ENCODE measurements at places on chromosomes 12 and 14.

DNA sequence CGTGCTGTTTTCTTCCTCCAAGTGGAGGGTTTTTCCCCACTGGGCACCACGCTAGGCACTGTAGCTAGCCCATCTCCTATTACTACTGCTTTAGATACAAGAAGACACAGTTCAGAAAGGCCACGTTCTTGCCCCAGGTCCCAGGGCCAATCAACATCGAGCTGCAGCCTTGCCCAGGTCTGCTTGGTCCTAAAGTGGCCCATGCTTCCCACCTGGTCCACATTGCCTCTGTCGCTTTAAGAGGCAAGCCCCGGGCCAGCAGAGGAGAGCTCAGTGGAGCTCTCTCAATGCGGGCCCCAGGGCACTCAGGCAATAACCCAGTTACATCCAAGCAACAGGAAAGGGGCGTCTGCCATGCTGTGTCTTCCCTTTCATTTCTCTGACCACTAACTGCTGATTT, 148.1 kb downstream of the CALM1 start:
- DNase-seq, result no peak

- peak; percentile 53 for DNase-seq
Measured at GRCh38 chr12:75212072-75212471, 2.4 kb upstream of the KCNC2 start.

DNA sequence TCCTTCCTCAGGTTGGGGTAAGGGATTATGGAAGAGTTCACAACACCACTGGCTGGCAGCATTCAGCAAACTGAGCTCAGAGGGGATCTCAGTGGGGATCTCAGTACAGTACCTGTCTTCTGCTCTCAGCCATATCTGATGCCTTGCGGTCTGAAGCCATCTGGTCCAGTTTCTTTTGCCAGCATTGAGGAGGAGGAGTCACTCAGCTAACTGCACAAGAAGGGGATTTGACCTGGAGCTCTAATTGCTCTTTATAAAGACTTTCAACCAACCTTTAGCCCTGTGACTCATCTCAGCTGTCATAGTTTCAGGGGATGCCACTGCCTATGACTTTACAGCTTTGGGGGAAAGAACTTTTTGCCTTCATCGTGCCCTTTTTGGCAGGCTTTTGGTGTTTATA, 44.9 kb downstream of the JKAMP start:
- DNase-seq, result peak; percentile 17

DNA sequence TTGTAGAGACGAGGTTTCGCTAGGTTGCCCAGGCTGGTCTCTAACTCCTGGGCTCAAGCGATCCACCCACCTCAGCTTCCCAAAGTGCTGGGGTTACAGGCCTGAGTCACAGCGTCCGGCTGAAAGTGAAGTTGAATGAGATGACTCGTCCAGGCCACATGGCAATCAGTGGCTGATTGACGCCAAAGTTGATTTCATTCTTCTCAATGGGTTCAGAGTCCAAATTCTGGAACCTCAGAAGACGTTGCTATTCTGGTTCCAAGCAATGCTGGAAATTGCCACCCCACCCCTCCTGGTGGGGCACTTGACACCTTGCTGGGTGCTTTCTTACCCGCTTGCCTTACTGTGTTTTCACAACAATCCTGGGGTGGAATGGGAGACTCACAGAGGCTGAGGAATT, 14.9 kb downstream of the ABCB9 start:
- no peak for DNase-seq

- no peak for DNase-seq
Measured at GRCh38 chr12:64780531-64781279, 21.5 kb upstream of the GNS start.

DNA sequence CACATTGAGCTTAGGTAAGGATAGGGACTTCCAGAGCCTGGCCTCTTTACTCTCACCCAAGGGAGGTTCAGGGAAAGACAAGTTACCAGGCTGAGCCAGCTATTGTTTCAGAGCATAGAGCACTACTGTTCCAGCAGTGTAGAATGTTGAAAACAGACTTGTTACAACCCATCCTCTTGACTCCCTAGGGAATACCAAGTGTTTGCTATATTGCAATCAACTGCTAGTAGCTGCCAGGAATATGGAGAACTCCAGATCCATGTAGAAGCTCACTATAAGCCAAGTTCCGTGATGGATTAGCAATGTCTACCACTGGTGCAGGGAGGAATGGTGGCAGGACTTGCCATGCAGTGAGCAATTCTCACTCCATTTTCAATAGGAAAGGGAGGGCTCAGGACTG, 199.8 kb upstream of the RBM19 start:
- no peak for DNase-seq

DNA sequence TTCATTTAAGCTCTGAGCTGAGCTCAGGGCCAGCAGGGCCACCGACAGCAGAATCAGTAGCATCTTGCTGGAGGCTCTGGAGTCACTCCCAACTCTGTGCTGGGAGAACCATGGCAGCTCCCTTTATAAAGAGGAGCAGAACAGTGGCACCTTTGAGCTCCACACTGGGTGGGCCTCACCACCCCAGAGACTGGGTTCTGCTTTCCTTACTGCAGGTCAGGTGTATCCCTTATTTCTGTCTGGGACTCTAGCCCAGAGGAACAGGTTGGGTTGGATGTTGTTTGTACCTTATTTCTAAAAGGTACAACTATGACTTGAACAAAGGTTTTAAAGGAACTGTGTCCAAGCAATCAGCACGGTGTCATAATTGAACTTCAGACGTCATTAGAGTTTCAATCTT, at the start of gene PRB3:
PRB3 (minus strand) TSS at position 101 of the 400 bp plus-strand sequence; CDS start at position 63, 38 bp downstream.
- DNase-seq, result no peak

GRCh38 chr14:59262717-59263454, 74.4 kb downstream of the DAAM1 start:
- DNase-seq, result no peak

GRCh38 chr12:75684678-75685616, 173.5 kb upstream of the KRR1 start:
- DNase-seq, result peak; percentile 23

GRCh38 chr12:128876559-128876958, 23.3 kb downstream of the GLT1D1 start:
- no peak for DNase-seq

DNA sequence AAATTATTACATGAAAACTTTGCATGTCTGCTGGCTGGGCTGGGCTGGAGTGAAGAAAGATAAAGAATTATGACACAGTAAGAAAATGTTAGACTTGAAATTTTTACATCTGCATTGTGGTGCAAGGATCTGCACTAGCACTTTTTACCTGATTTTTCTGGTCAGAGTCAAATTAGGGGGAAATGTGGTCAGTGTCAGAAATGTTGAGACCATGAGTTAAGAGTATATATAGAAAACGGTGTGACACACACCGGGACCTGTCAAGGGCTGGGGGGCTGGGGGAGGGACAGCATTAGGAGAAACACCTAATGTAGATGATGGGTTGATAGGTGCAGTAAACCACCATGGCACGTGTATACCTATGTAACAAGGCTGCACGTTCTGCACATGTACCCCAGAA, 90.3 kb downstream of the IGF1 start:
- no peak for DNase-seq

DNA sequence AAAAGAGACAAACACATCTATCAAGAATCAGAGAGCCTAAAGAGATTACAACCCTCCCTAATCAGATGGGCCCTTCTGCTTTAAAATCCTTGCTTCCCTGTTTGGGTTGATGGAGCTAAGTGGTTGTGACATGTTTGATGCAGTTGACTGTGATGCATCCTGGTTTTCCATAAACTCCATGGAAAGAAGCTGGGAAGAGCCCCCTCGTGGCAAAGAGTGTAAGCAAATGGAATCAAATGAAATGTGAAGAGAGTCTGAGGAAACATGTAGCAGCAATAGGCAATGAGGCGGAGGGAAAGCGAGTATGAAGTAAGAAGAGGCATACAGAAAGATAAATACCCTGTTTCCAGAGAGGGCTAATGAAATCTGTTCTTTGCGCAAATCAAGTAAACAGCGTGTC, 70.4 kb upstream of the SLCO1C1 start:
- DNase-seq, result peak; percentile 57

DNA sequence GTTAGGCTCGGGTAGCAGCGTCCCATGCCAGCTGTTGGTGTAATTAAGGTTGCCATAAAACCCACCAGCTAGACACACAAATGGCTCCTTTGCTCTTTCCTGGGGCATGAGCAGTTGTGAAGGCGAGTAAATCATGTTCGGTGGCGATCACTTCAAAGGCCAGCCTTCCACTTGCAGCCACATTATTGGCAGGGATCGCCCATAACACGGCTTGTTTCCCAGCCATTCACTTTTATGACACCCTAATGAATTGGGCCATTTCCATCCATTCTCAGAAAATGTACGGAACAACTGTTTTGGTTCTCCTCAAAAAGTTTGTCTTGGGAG, 63.4 kb downstream of the BEGAIN start:
- DNase-seq, result peak; percentile 1

DNA sequence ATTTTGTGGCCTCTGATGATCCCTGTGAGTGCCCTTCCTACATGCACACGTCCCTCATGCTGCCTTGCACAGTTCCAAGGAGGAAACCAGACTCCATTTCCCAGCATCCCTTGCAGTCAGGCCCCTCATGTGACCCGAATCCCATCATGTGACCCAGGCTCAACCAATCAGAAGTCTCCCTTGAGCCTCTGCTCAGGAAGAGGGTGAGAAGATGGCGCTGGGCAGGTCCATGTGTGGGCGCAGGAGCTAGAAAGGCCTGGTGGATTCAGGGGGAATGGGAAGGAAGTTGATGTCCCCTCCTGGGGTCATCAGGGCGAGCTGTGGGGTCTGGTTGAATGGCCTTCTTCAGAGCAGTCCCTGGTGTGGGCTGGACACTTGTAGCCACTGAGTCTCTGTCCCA, 240.5 kb downstream of the ADGRD1 start:
- DNase-seq, result no peak

DNA sequence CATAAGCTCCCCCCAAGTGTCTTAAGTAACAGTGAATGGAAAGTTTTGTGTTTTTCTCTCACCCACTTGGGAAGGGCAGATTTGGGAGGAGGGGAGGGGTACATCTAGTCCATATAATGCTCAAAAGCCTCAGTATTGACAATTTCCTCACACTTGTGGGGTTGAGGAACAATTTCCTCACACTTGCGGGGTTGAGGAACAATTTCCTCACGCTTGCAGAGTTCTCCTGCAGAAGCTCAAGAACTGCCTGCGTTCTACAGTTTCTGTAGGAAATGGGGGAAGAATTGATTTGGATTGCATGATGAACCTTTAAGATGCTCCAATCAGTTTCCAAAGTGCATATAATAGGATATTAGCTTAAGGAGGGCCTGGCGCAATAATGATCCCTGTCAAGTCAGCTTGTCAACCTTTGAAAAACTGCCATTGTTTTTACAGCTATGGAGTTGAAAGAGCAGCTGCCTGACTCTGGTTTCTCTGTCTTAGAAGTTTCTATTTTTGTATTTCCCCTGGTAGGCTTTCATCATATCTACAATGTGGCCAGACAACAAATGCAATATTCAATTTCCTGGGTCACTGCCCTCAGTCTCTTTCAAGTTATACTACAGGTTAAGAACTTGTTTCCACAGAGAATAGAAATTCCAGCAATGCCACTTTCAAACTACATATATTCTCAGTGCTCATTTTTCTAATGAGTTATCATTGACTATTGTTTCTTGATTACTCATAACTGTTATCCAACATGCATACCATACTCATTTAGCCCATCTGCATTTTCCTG, 66.5 kb downstream of the PLEKHG7 start:
- no peak for DNase-seq

DNA sequence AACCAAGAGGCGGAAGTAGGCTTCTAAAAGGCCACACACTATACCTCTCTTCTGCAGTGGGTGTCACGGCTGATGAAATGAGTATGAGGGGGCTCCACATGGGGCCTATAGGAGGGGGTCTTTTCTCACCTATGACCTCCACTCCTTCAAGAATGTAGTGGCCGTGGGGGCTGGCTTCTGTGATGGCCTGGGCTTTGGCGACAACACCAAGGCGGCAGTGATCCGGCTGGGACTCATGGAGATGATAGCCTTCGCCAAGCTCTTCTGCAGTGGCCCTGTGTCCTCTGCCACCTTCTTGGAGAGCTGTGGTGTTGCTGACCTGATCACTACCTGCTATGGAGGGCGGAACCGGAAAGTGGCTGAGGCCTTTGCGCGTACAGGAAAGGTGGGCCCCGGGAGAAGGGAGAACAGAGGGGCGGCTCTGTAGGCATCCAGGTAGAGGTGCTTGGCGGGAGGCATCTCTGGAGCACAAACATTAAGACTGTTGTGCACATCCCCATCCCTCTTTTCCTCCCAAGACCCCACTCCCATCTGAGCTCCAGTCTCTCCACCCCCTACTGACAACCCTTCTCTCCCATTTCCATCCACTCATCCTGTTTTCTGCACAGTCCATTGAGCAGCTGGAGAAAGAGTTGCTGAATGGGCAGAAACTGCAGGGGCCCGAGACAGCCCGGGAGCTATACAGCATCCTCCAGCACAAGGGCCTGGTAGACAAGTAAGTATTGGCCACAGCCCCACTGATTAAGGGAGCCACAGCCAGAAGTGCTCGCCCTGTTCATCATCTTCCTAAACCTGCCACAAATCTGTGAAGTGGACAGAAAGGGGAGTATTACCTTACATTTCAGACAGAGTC, 3.8 kb downstream of the GPD1 start:
- no peak for DNase-seq

GRCh38 chr14:89254166-89254909, 162.7 kb downstream of the FOXN3 start:
- no peak for DNase-seq

GRCh38 chr12:110821917-110822316, 24.9 kb upstream of the CCDC63 start:
- DNase-seq, result no peak

- DNase-seq, result no peak
Measured at GRCh38 chr12:8816448-8817050, 5.9 kb upstream of the A2ML1 start.

DNA sequence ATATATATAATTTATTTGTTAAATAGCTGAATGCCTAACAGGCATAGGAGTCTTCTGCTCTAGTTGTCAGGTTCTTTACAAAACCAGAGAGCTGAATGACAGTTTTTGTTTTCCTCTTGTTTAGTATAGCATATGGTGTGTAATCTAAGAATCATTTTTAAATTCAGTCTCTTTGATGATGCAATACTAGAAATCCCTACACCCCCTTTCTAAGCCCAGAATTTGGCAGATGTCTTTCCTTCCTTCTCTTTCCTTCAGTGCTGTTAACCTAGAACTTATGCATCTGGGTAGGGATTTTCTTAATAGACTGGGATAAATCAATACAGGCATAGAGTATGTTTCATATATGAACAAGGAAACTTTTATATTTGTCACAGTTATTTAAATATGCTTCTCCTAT, 198.1 kb downstream of the KCNH5 start:
- DNase-seq, result no peak

- DNase-seq, result no peak
Measured at GRCh38 chr12:57489157-57489641, 1.3 kb downstream of the MARS1 start.

- no peak for DNase-seq
Measured at GRCh38 chr14:72892103-72892878, 1.6 kb downstream of the DPF3 start.

- peak; percentile 69 for DNase-seq
Measured at GRCh38 chr12:176321-177181, 37.4 kb downstream of the SLC6A12 start.

- no peak for DNase-seq
Measured at GRCh38 chr14:101706509-101707067, 54.9 kb upstream of the PPP2R5C start.
